ENCODE measurements at places on chromosomes 6 and 20. TPM values are rescaled to one million over a fixed set of nuclear protein-coding genes. Genes with fewer than 3 reads are reported as not detected.

IL20RA gene
- total RNA-seq: 1.4 TPM

CALHM5 gene
- 1.2 TPM for total RNA-seq

DUSP15 gene
- total RNA-seq: 12.5 TPM

ADGRB3 gene
- total RNA-seq: 183 TPM

GDAP1L1 gene
- total RNA-seq: 91.3 TPM

PRSS16 gene
- not detected for total RNA-seq

ADAM33 gene
- 2.5 TPM for total RNA-seq

NKAIN2 gene
- 33.0 TPM for total RNA-seq

RGS17 gene
- 81.2 TPM for total RNA-seq

TRAPPC3L gene
- 0.69 TPM for total RNA-seq

NKAIN4 gene
- 48.0 TPM for total RNA-seq

COL21A1 gene
- 5.8 TPM for total RNA-seq

Measured in diencephalon (tissue), 1 donor.